Uterine smooth muscle cell (primary cell): ENCODE measurements at places on chromosomes 6 and 20. TPM values are rescaled to one million over a fixed set of nuclear protein-coding genes. Genes with fewer than 3 reads are reported as not detected.

The NAPB gene
- total RNA-seq, result 10.9 and 12.2 TPM in 2 replicates

The NOX3 gene
- total RNA-seq, result not detected in 2 replicates

The NOL7 gene
- 90.0 and 102 TPM in 2 replicates for total RNA-seq

The CDH26 gene
- total RNA-seq, result 0.12 and 0.33 TPM in 2 replicates

The SLC22A7 gene
- not detected in 2 replicates for total RNA-seq

The SLC44A4 gene
- 0.25 TPM in 1 of 2 replicates, not detected in the other for total RNA-seq

The GPR63 gene
- 0.44 and 0.50 TPM in 2 replicates for total RNA-seq

The MUCL3 gene
- not detected in 2 replicates for total RNA-seq

The CRIP3 gene
- total RNA-seq, result not detected in 2 replicates

The PAX1 gene
- total RNA-seq, result not detected in 2 replicates

The KCNK15 gene
- 0.22 and 1.6 TPM in 2 replicates for total RNA-seq

The RAB32 gene
- 161 and 163 TPM in 2 replicates for total RNA-seq

The ARHGAP40 gene
- total RNA-seq, result under 0.01 TPM in 1 of 2 replicates, not detected in the other
